ENCODE measurements at places on chromosomes 13 and 19.

DNA sequence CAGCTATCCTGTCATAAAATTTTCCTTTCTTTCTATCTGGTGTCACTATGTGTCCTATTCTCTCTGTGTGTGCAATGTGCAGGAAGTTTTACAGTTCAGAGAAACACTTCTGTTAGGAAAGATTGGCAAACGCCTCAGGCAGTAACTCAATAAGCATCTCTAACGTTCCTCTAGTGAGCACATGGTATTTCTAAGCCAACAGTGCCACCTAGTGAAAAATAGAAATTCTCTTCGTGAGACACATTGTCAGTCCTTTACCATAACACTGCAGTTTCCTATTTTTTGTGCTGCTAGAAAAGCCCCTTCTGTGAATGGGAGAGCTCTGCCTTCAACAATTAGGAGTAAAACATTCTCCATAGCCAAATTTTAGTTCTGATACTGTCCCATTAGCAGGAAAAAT, 50.7 kb downstream of the ZNF723 start:
- H3K4me3 ChIP-seq: no peak overlapping the region
- no peaks in the 10 kb centered on the region for H3K27me3 ChIP-seq
- DNase-seq: no peak
- H3K4me1 ChIP-seq: no peaks in the 10 kb centered on the region
- H3K27ac ChIP-seq: no peak overlapping the region
- no peaks in the 10 kb centered on the region for H3K36me3 ChIP-seq

- no peak for DNase-seq
- no peaks in the 10 kb centered on the region for H3K36me3 ChIP-seq
- peaks cover 18% of the 10 kb centered on the region for H3K4me1 ChIP-seq
- peaks cover 38% of the 10 kb centered on the region for H3K27me3 ChIP-seq
- H3K27ac ChIP-seq: peak overlapping the region; percentile 71
These were observed 2.2 kb downstream of the CLEC11A start for GRCh38 chr19:50725218-50725910.

- no peak overlapping the region for H3K27ac ChIP-seq
- no peaks in the 10 kb centered on the region for H3K27me3 ChIP-seq
- no peak for DNase-seq
- H3K36me3 ChIP-seq: no peaks in the 10 kb centered on the region
- no peak overlapping the region for H3K4me3 ChIP-seq
These were observed 834.9 kb downstream of the OLFM4 start for GRCh38 chr13:53863520-53863919.

- no peak overlapping the region for H3K27ac ChIP-seq
- DNase-seq: no peak
- H3K36me3 ChIP-seq: no peaks in the 10 kb centered on the region
- no peak overlapping the region for H3K4me3 ChIP-seq
- H3K4me1 ChIP-seq: peaks cover 5% of the 10 kb centered on the region
These were observed 39.2 kb downstream of the GATAD2A start for GRCh38 chr19:19444681-19445155.

- H3K27me3 ChIP-seq: no peaks in the 10 kb centered on the region
- H3K4me3 ChIP-seq: no peak overlapping the region
- H3K36me3 ChIP-seq: no peaks in the 10 kb centered on the region
- DNase-seq: no peak
- no peak overlapping the region for H3K27ac ChIP-seq
These were observed 5.2 kb upstream of the ZNF628 start for GRCh38 chr19:55471266-55471665.

- H3K4me3 ChIP-seq: no peak overlapping the region
- H3K36me3 ChIP-seq: no peaks in the 10 kb centered on the region
- H3K27me3 ChIP-seq: no peaks in the 10 kb centered on the region
- peaks cover 25% of the 10 kb centered on the region for H3K4me1 ChIP-seq
- peak; percentile 83 for DNase-seq
- peak overlapping the region; percentile 25 for H3K27ac ChIP-seq
These were observed 10.4 kb upstream of the ZSWIM4 start for GRCh38 chr19:13784731-13785452.

GRCh38 chr13:109913936-109914510, 127.6 kb upstream of the IRS2 start:
- no peak for DNase-seq
- H3K27me3 ChIP-seq: no peaks in the 10 kb centered on the region
- H3K4me3 ChIP-seq: no peak overlapping the region
- H3K4me1 ChIP-seq: no peaks in the 10 kb centered on the region

DNA sequence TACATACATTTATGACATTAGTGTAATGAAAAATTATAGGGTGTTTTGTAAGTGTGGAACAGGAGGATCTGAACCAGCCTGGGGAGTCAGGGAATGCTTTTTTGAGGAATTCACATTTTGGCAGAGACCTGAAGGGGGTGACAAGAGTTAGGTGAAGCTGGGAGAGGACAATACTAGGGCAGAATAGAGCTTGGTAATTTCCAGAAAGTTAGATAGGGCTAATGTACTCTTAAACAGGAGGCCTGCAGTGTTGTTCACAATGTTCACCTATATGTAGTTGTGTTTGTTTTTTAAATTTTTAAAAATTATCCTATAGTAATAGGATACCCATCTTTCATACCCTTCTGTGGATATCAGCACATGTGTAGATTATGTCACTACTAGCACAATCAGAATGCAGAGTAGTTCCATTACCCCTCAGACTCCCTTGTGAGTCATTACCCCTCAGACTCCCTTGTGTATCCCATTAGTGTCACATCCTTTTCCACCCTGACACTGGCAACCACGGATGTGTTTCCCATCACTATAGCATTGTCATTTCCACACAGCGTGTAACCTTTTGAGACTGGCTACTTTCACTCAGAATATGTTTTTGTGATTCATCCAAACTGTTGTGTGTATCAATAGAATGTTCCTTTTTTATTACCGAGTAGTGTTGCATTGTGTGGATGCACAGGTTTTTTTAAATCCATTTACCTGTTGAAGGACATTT, 43.1 kb downstream of the PCCA start:
- H3K4me1 ChIP-seq: no peaks in the 10 kb centered on the region
- no peaks in the 10 kb centered on the region for H3K27me3 ChIP-seq
- DNase-seq: no peak
- H3K27ac ChIP-seq: no peak overlapping the region
- H3K4me3 ChIP-seq: no peak overlapping the region
- no peaks in the 10 kb centered on the region for H3K36me3 ChIP-seq

DNA sequence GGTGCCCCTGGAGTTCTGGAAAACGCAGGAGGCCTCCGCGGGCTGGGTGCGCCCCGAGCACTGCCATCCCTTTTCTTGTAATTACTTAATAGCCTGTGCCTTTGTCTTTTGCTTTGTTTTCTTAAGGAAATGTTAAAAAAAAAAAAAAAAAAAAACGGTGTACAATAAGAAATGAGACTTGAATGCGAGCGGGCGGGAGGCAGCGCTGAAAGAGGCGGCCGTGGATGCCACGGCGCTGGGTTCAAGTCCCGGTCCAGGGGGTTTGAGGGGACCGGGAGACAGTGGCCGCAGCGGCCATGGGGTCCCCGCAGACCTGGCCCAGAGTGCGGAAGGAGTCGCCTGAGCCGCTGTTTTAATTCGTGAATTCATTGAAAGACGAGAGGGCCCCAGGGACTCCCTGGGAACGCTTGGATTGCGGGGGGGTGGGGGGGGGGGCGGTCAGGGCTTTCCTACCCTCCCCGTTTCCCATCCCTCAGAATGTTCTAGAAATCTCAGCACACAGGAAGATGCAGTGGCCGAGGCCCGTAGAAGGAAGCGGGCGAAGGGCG, 349.2 kb upstream of the ARGLU1 start:
- DNase-seq: no peak
- H3K4me3 ChIP-seq: peak overlapping the region; percentile 45
- H3K27ac ChIP-seq: peak overlapping the region; percentile 66
- peaks cover 8% of the 10 kb centered on the region for H3K4me1 ChIP-seq

GRCh38 chr19:33641261-33641660, 19.5 kb downstream of the CHST8 start:
- H3K4me3 ChIP-seq: no peak overlapping the region
- no peak overlapping the region for H3K27ac ChIP-seq
- no peaks in the 10 kb centered on the region for H3K4me1 ChIP-seq

GRCh38 chr19:57171551-57172081, 4.3 kb upstream of the DUXA start:
- H3K36me3 ChIP-seq: no peaks in the 10 kb centered on the region
- no peaks in the 10 kb centered on the region for H3K4me1 ChIP-seq
- H3K27ac ChIP-seq: peak overlapping the region; percentile 77

- H3K4me3 ChIP-seq: no peak overlapping the region
- H3K27ac ChIP-seq: no peak overlapping the region
- DNase-seq: no peak
- no peaks in the 10 kb centered on the region for H3K27me3 ChIP-seq
- H3K36me3 ChIP-seq: no peaks in the 10 kb centered on the region
- H3K4me1 ChIP-seq: no peaks in the 10 kb centered on the region
These were observed 683.1 kb upstream of the PRR20A start for GRCh38 chr13:56457535-56458190.

- no peak within 1 kb of the TSS for H3K27ac ChIP-seq
- H3K4me3 ChIP-seq: no peak within 1 kb of the TSS
- H3K27me3 ChIP-seq: peaks cover 88% of the 10 kb centered on the region
- peaks cover 14% of the 10 kb centered on the region for H3K4me1 ChIP-seq
- H3K36me3 ChIP-seq: no peaks in the 10 kb centered on the region
These were observed at the start of gene GJA3 for GRCh38 chr13:20160306-20161274. GJA3 (minus strand) TSS chr13:20161052; CDS start chr13:20143288, 17,764 bp downstream.

GRCh38 chr19:53865918-53866864, 1.5 kb upstream of the MYADM start:
- peaks cover 32% of the 10 kb centered on the region for H3K4me1 ChIP-seq
- DNase-seq: peak; percentile 91

- peaks cover 5% of the 10 kb centered on the region for H3K36me3 ChIP-seq
- DNase-seq: no peak
- H3K4me3 ChIP-seq: no peak overlapping the region
- H3K27me3 ChIP-seq: peaks cover 36% of the 10 kb centered on the region
- H3K27ac ChIP-seq: no peak overlapping the region
- H3K4me1 ChIP-seq: peaks cover 18% of the 10 kb centered on the region
These were observed 4.8 kb downstream of the GRIN3B start for GRCh38 chr19:1004803-1005664.

DNA sequence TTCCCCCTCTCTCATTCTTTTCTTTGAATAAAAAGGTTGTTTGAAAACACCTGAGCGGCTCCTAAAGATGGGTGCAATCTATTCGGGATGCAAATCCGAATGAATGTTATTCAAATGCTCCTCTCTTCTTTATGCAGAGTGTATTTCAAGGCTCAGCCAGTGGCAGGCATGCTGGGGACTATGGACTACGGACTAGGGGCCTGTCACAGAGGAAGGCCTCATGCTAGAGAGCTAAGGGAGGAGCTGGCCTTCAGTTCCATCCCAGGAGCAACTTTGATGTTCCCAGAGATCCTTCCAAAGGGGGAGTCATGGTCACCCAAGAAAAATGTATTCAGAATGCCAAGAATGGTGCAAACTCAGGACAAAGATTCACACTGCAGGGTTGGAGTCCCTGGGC, 9.3 kb downstream of the ALOX5AP start:
- no peak for DNase-seq
- H3K4me1 ChIP-seq: no peaks in the 10 kb centered on the region
- no peaks in the 10 kb centered on the region for H3K36me3 ChIP-seq
- H3K27ac ChIP-seq: no peak overlapping the region

- no peak for DNase-seq
- no peaks in the 10 kb centered on the region for H3K27me3 ChIP-seq
- H3K4me3 ChIP-seq: no peak overlapping the region
- H3K36me3 ChIP-seq: no peaks in the 10 kb centered on the region
These were observed 4.4 kb downstream of the BCAT2 start for GRCh38 chr19:48806518-48806817.

GRCh38 chr13:37594550-37594949, 4.0 kb downstream of the POSTN start:
- H3K27ac ChIP-seq: no peak overlapping the region

DNA sequence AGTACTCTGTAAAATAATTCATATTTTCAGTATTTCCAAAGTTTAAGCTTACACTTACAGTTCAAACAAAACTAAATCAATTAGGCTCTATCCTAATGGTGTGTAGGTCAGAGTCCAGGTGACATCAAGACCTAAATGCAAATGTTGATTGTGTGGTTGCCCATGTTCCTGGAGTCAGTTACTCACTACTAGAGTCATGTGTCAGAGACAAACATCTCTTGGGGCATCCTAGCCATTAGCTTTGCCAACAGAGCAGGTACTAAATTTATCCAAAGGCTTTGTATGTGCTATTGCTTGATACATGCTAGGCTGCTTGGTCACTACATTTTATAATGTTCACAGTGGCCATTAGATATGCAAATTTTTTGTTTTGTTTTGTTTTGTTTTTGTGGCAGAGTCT, 11.7 kb downstream of the SPRY2 start:
- peaks cover 5% of the 10 kb centered on the region for H3K36me3 ChIP-seq
- no peaks in the 10 kb centered on the region for H3K4me1 ChIP-seq
- H3K4me3 ChIP-seq: no peak overlapping the region
- no peak overlapping the region for H3K27ac ChIP-seq
- DNase-seq: no peak

- DNase-seq: no peak
- no peaks in the 10 kb centered on the region for H3K27me3 ChIP-seq
- no peak overlapping the region for H3K4me3 ChIP-seq
- H3K27ac ChIP-seq: no peak overlapping the region
- H3K36me3 ChIP-seq: peaks cover 17% of the 10 kb centered on the region
These were observed 18.1 kb downstream of the TUBGCP3 start for GRCh38 chr13:112569821-112570220.

DNA sequence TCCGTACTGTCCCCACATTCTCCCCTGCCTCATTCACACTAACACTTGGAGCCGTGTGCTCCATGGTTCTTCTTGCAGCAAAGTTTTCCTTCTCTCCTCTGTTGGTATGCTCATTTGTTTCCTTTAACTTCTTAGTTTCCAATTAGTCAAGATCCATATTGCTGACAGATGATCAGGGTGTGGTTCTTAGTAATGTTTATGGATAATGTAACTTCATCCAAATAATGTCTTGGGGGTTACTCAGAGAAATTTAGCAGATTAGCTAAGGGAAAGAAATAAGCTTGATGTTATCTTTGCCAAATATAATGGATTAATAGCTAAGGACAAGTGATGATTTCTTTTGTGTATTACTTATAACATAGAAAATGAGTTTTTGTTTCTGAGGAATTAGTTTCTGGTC, 174.4 kb downstream of the NUFIP1 start:
- H3K27ac ChIP-seq: no peak overlapping the region
- DNase-seq: no peak
- H3K36me3 ChIP-seq: no peaks in the 10 kb centered on the region
- H3K4me1 ChIP-seq: no peaks in the 10 kb centered on the region
- H3K4me3 ChIP-seq: no peak overlapping the region

DNA sequence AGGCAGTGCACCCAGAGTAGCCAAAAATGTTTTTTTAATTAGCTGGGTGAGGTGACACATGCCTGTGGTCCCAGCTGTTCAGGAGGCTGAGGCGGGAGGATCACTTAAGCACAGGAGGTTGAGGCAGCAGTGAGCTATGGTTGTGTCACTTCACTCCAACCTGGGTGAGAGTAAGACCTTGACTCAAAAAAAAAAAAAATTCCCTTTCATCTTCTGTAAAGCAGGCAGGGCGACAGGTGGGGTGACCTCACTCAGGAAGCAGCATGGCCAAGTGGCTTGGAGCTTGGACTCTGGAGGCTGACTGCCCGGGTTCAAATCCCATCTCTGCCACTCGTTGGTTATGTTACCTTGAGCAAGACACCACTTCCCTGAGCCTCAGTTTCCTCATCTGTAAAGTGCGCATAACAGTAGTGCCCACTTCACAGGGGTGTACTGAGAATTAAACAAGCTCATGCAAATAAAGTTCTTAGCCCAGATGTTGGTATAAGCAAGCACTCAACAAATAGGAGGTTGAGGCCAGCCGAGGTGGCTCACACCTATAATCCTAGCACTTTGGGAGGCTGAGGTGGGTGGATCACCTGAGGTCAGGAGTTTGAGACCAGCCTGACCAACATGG, 48.3 kb downstream of the MAP4K1 start:
- H3K36me3 ChIP-seq: no peaks in the 10 kb centered on the region
- H3K27ac ChIP-seq: no peak overlapping the region
- H3K4me1 ChIP-seq: no peaks in the 10 kb centered on the region

- no peak for DNase-seq
- H3K27ac ChIP-seq: no peak overlapping the region
- H3K36me3 ChIP-seq: no peaks in the 10 kb centered on the region
These were observed 635.0 kb upstream of the SPRY2 start for GRCh38 chr13:80975903-80976302.
